ENCODE measurements at places on chromosomes 1 and 21.

DNA sequence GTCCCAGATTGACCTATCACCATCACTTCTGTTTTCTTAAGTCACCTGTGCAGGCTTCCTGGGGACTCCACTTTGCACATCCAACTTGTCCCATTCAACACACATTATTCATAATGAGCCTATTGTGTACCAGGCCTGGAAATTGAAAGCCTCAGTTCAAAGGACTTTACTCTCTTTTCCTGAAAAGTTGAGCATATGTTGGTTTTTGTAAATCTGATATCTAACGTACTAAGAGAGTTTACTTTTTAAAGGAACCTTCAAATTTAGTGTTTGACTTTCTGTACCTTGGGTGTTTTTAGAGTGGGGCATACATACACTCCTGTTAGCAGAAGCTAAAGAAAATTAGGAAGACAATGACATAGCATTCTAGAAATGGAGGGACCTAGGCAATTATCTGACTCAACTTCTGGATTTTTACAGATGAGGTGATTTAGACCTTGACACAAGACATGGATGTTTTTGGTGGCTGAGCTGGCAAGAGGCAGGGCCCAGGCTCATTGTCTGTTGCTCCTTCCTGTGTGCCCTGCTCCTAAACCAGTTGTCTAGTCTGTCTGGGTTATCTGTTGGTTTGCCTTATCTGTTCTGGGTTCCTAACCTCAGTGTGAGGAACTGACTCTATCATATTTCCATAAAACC lies 336.5 kb downstream of the RPS6KC1 start:
- no peak for DNase-seq

GRCh38 chr21:46189213-46189958 lies 5.1 kb upstream of the SPATC1L start:
- no peak for DNase-seq

DNA sequence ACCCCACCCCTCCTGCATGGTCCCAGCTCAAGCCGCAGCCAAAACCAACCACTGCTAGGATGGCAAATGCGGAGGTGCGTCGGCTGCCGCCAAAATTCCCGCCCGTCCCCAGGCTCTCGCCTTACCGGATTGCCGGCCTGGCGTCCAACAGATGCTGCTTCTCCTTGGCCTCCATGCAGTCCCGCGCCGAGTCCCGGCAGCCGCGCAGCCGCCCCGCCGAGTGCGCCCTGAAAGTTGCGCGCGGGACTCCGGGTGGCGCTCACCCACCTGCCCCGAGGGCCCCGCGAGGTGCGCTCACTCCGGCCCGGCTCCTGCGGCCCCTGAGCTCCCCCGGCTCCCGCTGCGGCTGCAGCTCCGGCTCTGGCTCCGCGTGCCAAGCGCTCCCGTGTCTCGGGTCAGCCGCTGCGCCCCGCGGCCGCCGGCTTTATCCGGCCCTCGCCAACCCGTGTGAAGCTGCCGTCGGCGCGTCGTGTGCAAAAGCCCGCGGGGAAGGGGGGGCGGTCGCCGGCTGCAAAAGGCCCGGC lies at the start of gene SLC30A2:
Gene SLC30A2 (minus strand): TSS at position 397 of the 524 bp plus-strand sequence. CDS start 222 bp downstream, at position 175.
- DNase-seq: no peak

DNA sequence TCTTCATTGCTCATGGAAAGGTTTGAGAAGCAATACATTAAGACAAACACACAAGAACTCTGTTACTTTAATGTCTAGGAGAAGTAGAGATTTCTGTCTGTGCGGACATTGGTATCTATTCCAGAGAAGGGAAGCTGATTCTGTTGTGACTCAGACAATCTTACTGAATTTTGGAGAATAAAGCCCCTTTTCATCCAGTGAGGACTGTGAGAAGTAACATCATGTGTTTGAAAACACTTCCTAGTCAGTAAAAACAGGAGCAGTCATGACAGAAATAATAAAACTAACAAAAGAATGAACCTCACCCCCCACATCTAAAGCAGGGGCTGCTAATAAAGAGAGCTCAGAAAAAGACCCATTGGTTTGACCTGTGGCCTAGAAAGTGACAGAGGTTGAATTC lies 46.6 kb downstream of the NEK7 start:
- DNase-seq: no peak

GRCh38 chr21:28345934-28346333 lies 646.7 kb downstream of the LTN1 start:
- DNase-seq: no peak

DNA sequence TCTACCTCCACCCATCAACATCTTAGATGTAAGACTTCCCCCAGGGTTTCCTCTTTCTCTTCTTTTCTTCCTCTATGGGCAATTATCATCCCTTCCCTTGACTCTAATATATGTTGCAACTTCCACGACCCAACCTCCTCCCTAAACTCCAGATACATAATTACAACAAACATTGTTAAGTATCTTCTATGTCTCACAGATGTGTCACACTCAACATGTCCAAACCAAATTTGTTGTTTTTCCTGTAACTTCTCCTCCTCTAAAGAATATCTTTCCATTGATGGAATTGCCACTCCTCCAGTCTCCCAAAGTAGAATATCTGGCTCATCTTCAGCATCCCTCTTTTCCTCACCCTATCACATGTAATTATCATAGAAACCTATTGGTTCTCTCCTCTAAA lies 314.2 kb downstream of the RWDD3 start:
- DNase-seq: no peak

- peak; percentile 27 for DNase-seq
Observed at GRCh38 chr1:179129702-179130473, 48.0 kb downstream of the TOR3A start.

GRCh38 chr1:1116701-1117468 lies 996 bp upstream of the C1orf159 start:
- peak; percentile 56 for DNase-seq

DNA sequence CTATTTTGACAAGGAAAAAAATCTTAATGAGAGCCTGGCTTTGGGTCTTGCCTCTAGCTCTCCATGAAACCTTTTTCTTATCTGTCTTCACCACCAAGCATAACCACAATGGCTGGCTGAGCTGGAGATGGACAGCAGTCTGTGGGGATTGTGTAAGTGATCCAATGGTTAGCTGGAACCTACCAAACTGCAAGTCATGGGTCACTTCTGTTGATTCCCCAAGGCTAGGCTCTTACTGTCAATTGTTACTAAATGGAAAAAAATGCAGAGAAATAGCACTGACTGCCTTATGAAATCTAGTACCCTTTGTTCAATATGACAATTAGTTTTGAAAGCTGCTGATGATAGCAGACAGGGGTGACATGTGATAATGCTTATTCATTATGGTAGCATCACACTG lies 359.0 kb downstream of the ST6GALNAC3 start:
- no peak for DNase-seq

DNA sequence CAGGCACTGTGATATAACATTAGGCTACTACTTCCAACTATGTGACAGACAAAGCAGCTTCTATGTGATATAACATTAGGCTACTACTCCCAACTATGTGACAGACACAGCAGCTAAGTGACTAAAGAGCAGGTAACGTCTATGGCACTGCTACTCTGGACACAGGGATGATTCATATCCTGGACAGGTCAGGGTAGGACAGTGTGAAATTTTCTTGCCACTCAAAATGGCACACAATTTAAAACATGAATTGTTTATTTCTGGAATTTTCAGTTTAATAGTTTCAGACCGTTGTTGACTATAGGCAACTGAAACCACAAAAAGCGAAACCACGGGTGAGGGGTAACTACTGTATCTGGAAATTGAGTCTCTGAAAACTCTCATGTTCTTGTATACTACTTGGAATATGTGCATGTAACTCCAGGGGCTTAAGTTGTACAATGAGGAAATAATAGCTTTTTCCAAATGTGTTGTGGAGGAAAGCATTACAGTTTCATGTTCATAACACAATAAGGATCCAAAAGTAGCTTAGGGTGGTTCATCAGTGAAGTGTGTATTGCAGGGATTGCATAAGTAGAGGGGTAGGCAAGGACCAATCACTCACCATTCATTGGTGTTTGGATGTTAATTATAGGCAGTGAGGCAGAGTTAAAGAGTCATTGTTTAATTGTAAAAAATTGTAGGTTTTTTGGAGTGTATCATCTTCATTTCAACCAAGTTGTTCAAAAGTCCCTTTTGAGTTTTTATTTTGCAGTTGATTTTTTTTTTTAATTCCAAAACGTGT lies 5.3 kb downstream of the DTL start:
- no peak for DNase-seq

- DNase-seq: no peak
Observed at GRCh38 chr1:210771131-210771530, 362.8 kb downstream of the KCNH1 start.

DNA sequence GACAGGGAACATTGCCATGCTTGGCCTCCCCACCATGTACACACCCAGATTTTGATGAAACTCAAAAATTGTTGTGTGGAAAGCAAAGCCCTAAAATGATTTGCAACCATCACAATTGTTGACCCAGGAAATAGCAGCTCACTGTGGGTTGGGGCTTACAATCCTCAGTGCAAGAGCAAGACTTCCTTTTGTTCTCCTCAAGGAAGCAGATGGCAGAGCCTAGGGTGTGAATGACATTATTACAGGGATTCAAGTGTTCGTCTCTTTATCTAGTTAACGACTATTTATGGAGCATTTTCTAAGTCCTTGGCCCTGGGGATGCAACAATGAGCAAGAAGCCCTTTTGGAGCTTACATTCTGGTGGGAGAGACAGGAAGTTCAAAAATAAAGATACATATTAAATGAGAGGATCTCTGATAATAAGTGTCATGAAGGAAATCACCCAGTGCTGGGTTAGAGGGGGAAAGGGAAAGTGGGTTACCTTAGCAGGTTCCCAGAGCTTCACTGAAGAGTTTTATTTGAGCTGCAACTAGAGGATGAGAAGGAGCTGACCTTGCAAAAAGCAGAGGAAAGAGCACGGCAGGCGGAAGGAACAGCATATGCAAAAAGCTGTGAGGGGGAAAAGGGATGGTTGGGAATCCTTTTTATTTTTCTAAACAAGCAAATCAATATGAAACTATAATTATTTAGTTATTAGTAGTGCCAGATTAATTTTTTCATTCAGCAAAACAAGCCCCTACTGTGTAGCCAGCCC lies 38.5 kb upstream of the ID3 start:
- no peak for DNase-seq

- DNase-seq: no peak
Observed at GRCh38 chr1:217881131-217881543, 250.0 kb downstream of the SPATA17 start.

DNA sequence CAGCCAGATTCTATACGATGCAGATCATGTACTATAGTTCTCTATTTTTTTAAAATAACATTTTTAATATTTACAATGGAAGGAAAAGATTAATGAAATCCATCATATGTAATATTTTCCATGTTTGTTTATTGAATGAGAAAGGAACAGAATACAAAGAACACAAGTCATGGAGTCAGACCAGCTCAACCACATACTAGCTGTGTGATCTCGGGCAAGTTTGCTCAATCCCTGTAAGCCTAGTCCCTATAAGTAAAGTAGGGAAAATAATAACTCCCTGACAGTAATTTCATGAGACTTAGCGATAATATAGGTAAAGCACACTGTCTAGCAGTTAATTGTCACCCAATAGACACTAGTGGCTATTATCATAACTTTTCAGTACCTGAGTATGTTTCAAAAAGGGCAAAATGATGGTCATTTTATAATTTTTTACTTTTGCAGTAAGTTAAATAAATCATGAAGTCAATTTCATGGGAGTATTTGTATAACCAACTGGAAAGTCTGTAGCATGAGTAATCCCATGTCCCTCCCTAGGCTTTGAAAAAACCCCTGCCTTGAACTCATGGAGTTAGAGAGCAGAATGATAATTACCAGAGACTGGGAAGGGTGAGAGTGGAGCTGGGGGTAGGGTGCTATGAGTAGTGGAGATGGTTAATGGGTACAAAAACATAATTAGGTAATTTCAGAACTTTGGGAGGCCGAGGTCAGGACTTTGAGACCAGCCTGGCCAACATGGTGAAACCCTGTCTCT lies 37.0 kb upstream of the EPS15 start:
- no peak for DNase-seq

DNA sequence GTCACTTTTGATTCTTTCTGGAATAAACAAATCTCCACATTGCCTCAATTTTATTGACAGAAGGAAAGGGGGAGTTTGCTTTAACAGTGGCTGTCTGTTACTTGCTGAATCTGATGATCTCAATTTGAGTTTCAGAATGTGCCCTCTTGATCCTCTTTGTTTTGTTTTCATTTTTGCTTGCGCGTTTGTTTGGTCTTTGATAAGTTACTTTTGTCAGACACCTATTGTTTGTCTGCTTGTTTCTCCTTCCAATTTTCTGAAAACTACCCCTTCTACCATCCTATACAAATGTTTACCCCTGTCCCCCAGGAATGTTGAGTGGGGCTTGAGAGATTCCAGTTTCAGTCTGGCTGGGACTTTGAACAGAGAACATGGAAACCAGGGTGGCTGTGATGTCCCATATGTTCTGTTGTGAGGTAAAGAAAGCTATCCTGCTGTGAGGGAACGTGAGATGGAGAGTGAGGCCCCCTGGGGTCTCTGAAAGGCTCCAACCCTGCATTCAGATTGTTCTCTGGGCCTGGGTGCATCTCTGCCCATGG lies 11.8 kb upstream of the XCL2 start:
- no peak for DNase-seq

DNA sequence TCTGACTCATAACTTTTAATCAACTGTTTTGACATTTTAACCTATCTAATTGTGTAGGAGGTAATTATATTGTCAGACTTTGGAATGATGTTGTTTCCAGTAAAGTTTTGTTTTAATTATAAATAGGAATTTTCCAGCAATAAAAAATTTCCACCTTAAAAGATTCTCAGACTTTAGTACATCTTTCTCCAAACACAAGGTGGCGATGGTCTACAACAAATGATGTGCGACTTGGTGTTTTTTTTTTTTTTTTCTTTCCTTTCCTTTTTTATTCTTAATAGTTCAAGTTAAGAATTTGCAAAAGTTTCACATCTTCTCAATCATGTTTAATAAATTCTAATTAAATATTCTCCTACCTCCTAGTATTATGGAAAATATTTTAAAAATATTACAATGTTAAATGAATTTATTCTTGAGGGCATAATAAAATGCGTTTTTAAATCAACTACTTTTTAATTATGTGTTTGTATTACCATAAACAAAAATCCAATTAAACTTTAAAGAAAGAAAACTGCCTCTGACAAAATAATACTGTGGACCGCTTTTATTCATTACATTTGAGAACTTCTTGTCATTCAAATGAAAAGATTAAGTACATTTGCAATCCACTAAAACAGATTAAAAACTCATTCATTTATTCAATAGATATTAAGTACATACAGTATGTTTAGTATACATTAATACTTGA lies 4.4 kb upstream of the ADAMTS1 start:
- no peak for DNase-seq

GRCh38 chr1:13583595-13583965 lies at the start of gene PDPN:
Gene PDPN (plus strand): TSS chr1:13583832. CDS start chr1:13584034, 202 bp downstream.
- no peak for DNase-seq

DNA sequence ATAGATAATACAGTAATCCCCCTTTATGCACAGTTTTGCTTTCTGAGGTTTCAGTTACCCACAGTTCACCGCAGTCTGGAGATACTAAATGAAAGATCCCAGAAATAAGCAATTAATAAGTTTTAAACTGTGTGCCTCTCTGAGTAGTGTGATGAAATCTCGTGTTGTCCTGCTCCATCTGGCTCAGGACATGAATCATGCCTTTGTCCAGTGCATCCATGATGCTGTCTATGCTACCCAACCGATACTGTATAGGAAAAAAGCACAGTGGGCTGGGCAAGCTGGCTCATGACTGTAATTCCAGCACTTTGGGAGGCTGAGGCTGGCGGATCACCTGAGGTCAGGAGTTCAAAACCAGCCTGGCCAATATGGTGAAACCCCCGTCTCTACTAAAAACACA lies 85.0 kb upstream of the SLC2A1 start:
- DNase-seq: no peak
